ENCODE measurements at places on chromosomes 3 and 15.

DNA sequence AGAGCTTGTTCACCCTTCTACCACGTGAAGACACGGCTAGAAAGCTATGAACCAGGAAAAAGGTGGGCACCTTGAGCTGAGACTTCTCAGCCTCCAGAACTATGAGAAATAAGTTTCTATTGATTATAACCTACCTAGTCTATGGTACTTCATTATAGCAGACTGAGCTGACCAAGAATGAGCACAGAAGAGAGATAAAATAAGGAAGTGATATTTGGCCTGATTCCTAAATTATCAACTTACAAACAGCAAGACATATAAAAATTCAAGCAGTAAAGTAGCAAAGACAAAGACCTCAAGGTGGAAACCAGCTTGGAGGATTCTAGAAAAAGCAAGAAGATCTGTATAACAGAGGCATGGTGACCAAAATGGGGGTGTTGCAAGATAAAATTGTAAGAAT is 63.9 kb upstream of the OSTN start:
- DNase-seq = no peak

GRCh38 chr3:65130782-65131181 is 443.0 kb upstream of the ADAMTS9 start:
- peak; percentile 14 for DNase-seq

DNA sequence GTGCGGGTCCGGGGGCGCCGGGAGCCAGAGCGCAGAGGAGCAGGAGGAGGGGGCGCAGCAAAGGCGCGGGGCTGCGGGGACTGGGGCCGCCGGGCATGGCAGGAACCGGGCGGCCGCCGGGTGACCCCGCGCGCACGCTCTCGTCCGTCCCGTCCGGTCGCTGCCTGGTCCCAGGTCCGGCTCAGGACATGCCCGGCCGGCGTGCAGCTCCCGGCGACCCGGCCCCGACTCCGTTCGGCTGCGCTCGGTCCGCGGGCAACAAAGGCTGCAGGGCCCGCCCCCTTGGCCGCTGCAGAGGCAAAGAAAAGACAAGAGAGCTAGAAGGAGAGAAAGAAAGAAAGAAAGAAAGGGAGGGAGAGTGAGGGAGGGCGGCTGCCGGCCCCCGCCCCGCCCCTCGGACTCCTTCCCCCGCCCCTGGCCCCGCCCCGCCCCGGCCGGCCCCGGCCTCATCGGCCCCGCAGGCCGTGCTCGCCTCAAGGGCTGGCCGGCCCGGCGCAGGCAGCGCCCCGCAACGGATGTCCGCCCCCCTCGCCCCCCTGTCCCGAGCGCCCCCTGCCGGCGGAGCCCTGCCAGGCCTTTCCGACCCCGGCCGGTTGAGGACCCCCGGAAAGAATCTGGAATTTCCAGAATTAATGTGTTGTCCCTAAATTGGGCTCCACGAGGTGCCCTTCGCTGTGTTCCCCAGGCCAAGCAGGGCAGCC is at the start of gene ADAMTS7:
Gene ADAMTS7, minus strand, starts transcription at position 341 of the 701 bp plus-strand sequence. Its CDS starts 244 bp downstream, at position 97.
- peak; percentile 99 for DNase-seq

- DNase-seq = no peak
Measured at GRCh38 chr3:172244011-172244410, 204.2 kb downstream of the GHSR start.

DNA sequence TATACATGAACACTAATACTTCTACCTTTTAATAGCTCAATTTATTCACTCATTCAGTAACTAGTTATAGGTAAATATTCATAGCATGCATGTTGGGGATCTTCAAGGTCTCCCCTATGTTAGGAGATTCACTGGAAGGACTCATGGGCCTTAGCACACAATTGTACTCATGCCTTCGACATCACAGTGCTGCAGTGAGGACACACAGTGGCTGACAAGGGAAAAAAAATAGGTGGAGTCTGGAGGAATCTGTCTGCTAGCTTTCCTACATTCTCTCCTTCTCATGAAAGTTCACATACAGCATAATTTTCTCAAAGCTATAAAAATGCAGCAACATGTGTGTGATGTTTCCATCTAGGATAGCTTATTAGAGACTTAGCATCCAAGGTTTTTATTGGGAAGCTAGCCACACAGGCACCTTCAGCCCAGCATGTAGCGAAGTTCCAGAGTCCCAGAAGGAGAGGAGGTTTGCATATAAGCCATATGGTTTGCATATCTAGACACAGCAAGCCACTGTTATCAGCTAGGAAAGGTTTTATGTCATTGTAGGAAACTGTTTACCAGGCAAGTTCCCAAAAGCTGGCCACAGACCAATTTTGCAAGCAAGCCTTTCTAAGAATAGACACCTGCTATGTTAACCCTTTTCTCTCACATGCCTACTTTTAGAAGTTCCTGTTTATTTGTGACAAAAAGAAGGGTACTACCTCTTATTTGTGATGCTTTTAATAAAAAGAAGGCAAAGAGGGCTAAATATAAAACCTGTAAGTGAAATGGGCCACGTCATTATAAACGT is 46.4 kb downstream of the MORC1 start:
- DNase-seq = no peak

DNA sequence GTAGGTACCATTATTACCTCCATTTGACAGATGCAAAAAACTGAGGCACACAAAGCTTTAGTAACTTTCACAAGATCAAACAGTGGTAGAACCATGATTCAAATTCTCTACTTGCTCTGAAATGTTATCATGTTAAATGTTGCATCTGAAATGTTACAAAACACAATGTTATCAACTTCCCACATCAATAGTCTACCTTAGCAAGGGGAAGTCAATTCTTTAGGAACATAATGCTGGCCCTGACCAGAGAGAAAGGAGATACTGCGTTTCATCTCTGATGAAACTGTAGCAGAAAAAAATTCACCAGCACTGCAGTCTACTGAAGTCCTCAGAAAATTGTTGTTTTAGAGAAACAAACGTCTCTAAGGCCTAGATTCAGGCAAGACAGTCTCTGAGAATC is 174.1 kb downstream of the SATB1 start:
- no peak for DNase-seq

DNA sequence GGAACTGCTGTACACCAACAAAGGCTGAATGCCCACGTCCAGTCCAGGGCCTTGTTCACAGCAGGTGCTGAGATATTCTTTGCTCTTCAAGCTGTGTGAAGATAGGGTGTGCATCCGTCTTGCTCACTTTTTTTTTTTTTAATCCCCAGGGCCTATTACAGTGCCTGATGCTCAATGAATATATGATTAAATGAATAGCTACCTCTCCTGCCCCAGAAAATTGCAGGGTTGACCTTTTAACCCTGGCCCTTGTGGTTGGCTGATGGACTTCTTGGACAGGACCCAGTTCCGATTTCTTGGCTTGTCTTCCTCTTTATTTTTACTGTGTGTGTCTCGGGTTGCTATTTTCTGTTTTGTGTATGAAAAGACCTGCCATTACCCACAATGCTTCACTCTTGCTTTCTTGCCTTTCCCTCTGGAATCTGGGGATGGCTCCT is 2.9 kb upstream of the FYTTD1 start:
- no peak for DNase-seq

- DNase-seq = peak; percentile 82
Measured at GRCh38 chr15:74950078-74950908, 6.3 kb downstream of the RPP25 start.

DNA sequence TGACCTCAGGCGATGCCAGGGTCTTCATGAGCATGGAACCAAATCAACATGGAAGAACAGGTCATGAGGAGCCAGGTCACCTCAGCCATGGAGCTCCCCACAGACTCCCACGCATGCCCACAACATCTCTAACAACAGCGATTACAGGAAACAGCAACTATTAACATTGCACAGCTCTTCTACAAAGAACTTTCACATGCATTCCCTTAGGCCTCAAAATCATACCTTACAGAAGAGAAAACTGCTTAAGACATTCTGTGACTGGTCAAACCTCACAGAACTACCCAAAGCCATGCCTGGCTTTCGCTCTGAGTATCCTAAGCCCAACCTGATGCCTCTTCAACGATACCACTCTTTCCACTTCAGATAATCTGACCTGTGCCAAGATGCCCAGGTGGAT is 117.8 kb downstream of the OXNAD1 start:
- DNase-seq = no peak

Data from GM03348 (cell line).